T-helper 17 cell (primary cell): ENCODE measurements at places on chromosomes 5 and 9. TPM values are rescaled to one million over a fixed set of nuclear protein-coding genes. Genes with fewer than 3 reads are reported as not detected.

- no peak overlapping the region for H3K27ac ChIP-seq
- peaks cover 16% of the 10 kb centered on the region for H3K27me3 ChIP-seq
- H3K4me1 ChIP-seq = no peaks in the 10 kb centered on the region
- H3K36me3 ChIP-seq = no peaks in the 10 kb centered on the region
- no peak overlapping the region for H3K4me3 ChIP-seq
- no peak for DNase-seq
These were observed 142.0 kb downstream of the RORB start for GRCh38 chr9:74639112-74639511.

DNA sequence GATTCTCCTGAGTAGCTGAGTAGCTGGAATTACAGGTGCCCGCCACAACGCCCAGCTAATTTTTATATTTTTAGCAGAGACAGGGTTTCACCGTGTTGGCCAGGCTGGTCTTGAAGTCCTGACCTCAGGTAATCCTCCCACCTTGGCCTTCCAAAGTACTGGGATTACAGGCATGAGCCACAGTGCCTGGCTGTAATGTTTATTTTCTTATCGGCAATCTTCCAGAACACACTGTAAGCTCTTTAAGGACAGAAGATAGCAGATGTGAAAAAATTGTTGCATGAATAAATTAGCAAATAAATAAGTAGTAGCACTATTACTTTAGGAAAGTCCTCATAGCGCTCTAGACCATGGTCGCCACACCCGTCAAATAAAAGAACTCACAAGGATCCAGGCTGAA, 100.5 kb downstream of the ENC1 start:
- no peak overlapping the region for H3K4me3 ChIP-seq
- DNase-seq = no peak
- H3K27me3 ChIP-seq = peaks cover 19% of the 10 kb centered on the region
- no peak overlapping the region for H3K27ac ChIP-seq
- H3K36me3 ChIP-seq = no peaks in the 10 kb centered on the region
- no peaks in the 10 kb centered on the region for H3K4me1 ChIP-seq

Gene DBH
- 0.18 TPM for total RNA-seq

DNA sequence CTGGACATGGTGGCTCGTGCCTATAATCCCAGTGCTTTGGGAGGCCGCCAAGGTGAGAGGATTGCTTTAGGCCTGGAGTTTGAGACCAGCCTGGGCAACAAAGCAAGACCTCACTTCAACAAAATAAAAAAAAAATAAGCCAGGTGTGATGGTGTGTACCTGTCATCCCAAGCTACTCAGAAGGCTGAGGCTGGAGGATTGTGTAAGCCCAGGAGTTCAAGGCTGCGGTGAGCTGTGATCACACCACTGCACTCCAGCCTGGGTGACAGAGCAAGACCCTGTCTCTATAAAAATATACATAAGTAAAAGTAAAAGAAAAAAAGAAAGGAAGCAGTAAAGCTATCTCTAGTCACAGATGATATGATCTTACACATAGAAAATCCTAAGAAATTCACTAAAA, 59.5 kb upstream of the SYNPO start:
- H3K36me3 ChIP-seq = peaks cover 2% of the 10 kb centered on the region
- H3K27ac ChIP-seq = no peak overlapping the region
- H3K27me3 ChIP-seq = peaks cover 16% of the 10 kb centered on the region
- H3K4me1 ChIP-seq = peaks cover 2% of the 10 kb centered on the region

DNA sequence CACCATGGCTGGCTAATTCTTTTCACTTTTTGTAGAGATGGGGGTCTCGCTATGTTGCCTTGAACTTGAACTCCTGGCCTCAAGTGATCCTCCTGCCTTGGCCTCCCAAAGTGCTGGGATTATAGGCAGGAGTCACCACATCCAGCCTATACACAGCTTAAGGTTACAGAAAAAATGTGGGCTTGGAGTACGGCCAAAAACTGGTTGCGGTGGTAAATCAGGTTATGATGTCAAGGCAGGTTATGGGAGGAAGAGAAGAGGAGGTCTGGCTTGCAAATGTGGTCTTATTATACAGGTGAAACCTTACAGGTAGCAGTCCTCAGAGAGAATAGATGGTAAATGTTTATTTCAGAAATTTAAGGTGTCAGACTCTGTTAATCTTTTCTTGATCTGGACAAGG, 30.7 kb upstream of the SYK start:
- DNase-seq = no peak
- H3K4me3 ChIP-seq = no peak overlapping the region
- peaks cover 32% of the 10 kb centered on the region for H3K27me3 ChIP-seq
- H3K4me1 ChIP-seq = no peaks in the 10 kb centered on the region

GRCh38 chr5:171521219-171521633, 101.8 kb downstream of the FGF18 start:
- H3K27ac ChIP-seq = no peak overlapping the region
- H3K4me1 ChIP-seq = no peaks in the 10 kb centered on the region
- H3K27me3 ChIP-seq = peaks cover 47% of the 10 kb centered on the region
- H3K4me3 ChIP-seq = no peak overlapping the region
- H3K36me3 ChIP-seq = peaks cover 4% of the 10 kb centered on the region

- H3K27me3 ChIP-seq = peaks cover 27% of the 10 kb centered on the region
- no peak for DNase-seq
- no peak overlapping the region for H3K27ac ChIP-seq
- no peaks in the 10 kb centered on the region for H3K4me1 ChIP-seq
- H3K36me3 ChIP-seq = no peaks in the 10 kb centered on the region
These were observed 37.1 kb downstream of the AK8 start for GRCh38 chr9:132840980-132841379.
